ENCODE measurements at places on chromosomes 11 and 22.

DNA sequence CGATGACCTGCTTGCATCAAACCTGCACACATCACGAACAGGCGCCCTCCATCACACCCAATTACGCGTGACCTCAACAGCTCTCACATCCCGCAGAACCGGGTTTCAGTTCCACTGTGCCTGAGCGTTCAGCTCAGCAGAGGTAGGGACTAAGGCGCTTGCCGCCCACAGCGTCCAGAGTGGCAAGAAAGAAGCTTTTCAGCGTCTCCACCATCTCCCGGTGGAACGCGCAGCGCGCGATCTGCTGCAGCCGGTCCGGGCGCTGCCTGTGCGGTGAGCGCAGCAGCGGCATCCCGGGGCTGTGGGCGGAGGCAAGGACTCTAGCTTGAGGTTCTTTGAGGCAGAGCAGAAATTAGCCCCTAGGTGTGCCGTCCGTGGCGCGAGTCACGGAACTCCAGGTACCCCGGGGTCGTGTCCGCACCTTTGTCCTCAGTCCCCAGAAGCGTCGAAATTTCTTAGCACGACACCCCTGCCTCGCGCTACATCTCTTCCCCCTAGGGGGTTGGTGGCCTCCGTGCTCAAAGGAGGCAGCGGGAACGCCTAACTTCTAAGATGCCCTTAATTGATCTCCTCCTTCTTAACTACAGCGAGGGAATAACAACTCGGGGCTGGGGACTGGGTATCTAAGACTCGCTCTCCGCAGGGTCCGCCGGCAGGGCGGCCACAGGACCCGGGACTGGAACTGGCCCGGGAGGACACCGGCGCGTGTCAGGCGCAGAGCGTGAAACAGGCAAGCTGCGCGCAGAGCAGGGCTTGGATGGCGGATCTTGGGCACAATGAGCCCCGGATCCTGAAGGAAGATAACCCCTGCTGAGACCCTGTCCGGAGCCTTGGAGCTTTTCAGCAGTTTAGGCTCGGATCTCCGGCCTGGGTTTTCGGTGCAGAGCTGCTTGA is 1.7 kb upstream of the CALCA start:
- DNase-seq = no peak

DNA sequence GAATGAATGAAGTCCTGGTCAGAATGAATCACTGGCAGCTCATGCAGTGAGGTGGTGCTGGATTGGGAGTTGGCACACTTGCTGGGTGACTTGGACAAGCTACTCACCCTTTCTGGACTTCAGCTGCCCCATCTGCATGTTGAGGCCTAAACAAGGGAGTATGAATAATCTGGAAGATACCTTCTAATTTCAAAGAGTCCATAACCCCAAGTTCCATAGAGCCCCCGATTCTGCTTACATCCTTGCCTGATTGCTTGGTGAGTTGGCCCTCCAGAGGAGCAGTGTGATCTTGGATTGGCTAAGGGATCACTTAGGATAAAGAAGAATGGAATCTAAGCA is 18.3 kb upstream of the ACCSL start:
- no peak for DNase-seq

- no peak for DNase-seq
These were observed 328.2 kb downstream of the FAM181B start for GRCh38 chr11:82405421-82405820.

DNA sequence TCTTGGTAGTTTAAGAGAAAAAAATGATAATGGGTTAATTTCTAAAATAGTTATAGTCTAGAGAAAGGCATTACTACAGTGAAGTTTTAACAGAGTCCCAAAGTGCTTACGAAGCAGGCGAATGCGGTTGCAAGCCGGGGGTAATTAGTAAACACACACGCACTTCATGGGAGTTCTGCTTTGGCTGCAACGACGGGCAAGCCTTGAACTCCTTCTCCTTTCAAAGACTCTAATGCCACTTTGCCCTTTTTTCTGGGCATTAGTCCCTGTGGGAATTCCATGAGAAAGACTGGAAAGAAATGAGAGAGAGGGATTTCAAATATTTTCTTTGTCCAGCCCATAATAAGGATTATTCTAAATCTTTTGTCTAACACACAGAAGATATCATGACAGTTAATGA is 66.1 kb downstream of the TENM4 start:
- no peak for DNase-seq

DNA sequence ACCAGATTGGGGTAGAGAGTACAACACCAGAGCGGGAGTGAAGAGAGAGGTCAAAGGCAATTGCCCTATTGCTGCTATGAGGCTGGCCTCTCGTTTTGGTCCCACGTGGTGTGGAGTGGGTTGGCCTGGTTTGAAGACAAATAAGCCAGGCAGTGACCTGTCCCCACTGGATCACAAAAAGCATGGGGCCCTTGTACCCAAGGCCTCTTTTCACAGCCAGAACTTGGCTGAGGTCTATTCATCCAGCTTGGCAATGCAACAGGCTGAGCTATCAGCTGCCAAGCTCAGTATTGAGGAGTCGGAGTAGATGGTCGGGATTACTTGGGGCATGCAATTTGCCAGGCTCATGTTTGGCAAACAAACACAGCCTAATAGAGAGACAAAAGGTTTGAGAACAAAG is 19.2 kb upstream of the GALNT18 start:
- DNase-seq = no peak

GRCh38 chr11:58597486-58598144 is 18.8 kb downstream of the ZFP91 start:
- DNase-seq = no peak

- DNase-seq = no peak
These were observed at the start of gene TRIM6 for GRCh38 chr11:5596607-5597201. Gene TRIM6, plus strand, starts transcription at chr11:5596637. Its CDS starts 261 bp downstream, at chr11:5596898.

DNA sequence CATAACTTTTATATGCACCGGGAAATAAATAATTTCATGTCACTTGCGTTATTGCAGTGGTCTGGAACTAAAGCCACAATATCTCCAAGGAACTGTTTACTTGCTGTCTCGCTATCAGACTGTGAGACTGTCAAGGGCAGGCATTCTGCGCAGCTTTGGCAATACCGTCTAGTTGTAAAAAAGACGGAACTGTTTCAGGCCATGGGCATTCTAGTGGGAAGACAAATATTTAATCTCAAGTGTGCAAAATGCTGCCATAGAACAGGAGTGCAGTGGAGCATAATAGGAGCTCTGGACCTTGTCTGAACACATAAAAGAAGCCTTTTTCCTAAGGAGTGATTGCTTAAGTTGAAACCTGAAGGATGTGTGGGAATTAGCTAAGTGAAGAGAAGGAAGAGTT is 53.8 kb downstream of the PACS1 start:
- DNase-seq = no peak
